ENCODE measurements at places on chromosomes 12 and 14.

- DNase-seq = no peak
These were observed 373.1 kb upstream of the DDHD1 start for GRCh38 chr14:53526200-53526599.

GRCh38 chr12:112230136-112230535 is 104.8 kb downstream of the TRAFD1 start:
- no peak for DNase-seq

DNA sequence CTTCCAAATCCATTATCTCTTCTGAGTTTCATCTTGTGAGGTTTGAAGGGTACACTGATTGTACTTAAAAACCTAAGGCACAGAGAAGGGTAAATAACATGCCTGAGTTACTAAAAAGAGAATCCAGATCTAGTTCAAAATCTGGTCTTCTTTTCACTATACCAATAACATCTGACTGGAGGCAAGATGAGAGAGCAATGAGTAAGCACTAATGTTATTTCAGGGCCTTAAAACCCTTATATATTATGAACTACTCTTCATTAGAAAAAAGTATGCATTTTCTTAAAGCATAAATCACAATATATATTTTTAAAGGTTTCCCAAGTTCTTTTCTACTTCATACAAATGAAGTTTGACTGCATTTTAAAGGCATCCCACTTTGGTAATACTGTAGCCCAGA is 60.2 kb downstream of the GXYLT1 start:
- DNase-seq = no peak

DNA sequence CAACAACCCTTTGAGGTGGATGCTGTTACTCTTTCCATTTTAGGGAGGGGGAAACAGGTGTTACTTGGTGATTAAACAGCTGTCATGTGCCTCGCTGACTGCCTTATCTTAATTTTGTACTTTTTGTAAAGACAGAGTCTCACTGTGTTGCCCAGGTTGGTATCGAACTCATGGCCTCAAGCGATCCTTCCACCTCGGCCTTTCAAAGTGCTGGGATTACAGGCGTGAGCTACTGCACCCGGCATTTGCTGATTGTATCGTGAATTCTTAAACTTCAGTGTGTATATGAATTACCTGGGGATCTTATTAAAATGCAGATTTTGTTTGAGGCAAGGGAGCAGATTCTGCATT is 659 bp downstream of the PSMD9 start:
- no peak for DNase-seq

DNA sequence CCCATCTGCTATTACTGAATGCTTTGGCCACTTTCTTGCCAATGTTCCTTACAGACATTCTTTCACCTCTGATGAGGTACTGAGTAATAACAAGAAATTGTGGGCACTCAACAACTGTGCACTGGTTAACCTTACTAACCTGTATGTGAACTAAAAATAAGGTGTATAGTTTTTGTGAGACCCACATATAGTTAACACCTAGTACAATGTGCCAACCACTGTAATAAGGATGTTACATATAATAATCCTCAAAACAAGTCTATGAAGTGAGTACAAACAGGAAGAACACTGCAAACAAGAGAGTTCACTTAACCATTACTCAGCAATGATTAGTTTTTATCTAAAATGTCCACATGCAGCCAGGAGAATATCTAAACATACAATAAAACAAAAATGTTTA is 4.5 kb downstream of the DDHD1 start:
- DNase-seq = no peak

Data from endothelial cell of umbilical vein (primary cell).